Activated CD8-positive, alpha-beta memory T cell treated with anti-CD3 and anti-CD28 coated beads for 1 hour (primary cell): ENCODE measurements at places on chromosomes 5 and 9.

- DNase-seq = no peak
Measured at GRCh38 chr5:181112476-181112875, 18.5 kb downstream of the OR2V1 start.

DNA sequence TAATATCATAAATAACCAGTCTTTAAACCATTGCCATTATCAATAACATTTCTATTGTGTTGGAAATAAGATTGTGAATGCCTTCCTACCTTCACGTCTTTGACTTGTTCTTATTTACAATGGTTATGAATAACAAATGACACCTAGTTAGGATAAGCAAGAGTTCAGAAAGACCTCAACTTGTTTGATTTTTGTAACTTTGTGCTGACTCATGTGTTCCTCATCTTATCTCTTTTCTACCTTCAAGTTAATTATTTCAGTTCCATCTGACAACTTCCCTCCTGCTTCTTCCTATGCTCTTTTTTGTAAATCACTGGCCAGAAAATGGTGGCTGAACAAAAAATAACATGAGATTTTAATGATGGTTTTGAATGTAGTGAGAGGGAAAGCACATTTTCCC lies 538.5 kb upstream of the TUSC1 start:
- DNase-seq = no peak

- DNase-seq = peak; percentile 3
Measured at GRCh38 chr5:32312197-32312594, 543 bp downstream of the MTMR12 start.

DNA sequence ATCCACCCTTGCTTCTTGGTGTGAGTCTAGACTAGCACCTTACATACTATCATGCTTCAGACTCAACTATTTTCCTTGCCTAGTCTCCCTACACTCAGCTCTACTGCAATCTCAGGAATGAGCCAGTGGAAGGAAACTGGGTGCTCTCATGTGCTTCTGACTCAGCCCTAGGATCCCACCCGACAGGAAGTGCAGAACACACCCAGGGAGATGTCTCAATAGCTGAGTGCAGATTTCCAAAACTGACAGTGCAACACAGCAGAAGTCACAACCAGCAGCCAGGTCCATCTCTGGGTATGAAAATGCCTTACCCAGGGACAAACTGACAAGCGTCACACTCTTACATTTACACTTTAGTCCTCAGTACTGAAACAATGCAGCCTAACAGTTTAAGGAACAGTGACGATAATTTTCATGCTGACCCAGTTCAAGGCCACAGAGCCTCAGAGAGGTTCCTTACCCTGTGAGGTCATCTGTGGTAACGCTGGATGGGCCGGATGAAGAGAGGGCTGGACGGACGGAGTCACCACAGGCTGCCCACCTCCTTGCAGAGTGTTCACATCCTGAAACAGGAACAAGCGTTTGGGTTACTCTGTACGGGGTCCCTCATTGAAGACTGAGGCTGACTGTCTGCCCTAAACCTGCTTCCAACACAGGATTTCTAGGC lies 33.0 kb downstream of the FKBP15 start:
- DNase-seq = no peak

- no peak for DNase-seq
Measured at GRCh38 chr9:20650750-20651299, 28.5 kb upstream of the MLLT3 start.

DNA sequence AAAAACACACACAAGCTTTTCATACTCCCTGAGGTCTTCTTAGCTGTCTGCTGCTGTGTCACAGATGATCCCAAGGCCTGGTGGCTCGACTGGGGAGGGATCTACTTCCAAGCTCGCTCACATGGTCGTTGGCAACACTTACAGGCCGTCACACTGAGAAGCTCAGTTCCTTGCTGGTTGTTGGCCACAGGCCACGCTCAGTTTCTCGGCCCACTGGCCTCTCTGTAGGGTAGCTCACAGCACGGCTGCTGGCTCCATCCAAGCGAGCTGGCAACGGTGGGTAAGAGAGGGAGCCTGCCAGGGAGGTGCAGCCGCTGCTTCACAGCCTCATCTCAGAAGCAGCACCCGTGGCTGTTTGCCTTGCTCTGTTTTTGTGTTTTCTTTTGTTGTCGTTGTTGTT lies 43.8 kb upstream of the GFPT2 start:
- DNase-seq = no peak
